ENCODE measurements at places on chromosomes 3 and 15. TPM values are rescaled to one million over a fixed set of nuclear protein-coding genes. Genes with fewer than 3 reads are reported as not detected.

Gene ATP13A4
- total RNA-seq, result 8.1 TPM

Gene UROC1
- not detected for total RNA-seq

Gene KY
- total RNA-seq, result not detected

Gene SI
- total RNA-seq, result 2.0 TPM

Gene LRRC2
- total RNA-seq, result not detected

Gene RAB27A
- total RNA-seq, result 14.0 TPM

Gene C3orf22
- 0.44 TPM for total RNA-seq

Gene SLC24A5
- total RNA-seq, result not detected

Gene DOCK3
- 10.0 TPM for total RNA-seq

DNA sequence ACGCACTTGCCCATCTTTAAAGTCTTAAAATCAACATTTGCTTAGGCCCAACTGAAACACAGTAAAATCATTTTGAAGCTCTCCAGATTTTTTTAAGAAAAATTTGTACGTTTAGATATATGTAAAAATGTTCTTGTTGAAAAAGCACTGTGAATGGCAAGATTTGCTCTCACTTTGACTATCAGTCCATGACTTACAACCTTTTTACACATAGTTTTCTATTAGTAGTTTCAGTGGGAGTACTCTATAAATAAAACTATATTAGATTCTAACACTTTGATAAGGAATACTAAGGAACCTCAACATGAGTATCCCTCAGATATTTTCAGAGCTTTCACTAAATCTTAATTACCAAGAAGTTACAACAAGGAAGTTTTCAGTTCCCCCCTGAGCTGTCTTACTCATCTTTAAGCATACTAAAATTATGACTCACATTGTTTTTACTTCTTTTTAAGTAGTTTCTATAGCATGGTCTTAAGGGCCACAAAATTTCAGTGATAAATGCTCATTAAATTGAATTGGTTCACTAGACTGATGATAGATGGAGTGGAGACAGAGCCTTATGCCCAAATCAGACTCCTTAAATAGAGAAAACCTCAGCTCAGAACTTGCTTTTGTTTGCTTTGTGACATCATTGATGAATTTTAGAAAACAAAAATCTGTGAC lies 31.6 kb upstream of the RAP2B start:
- no peak for DNase-seq

DNA sequence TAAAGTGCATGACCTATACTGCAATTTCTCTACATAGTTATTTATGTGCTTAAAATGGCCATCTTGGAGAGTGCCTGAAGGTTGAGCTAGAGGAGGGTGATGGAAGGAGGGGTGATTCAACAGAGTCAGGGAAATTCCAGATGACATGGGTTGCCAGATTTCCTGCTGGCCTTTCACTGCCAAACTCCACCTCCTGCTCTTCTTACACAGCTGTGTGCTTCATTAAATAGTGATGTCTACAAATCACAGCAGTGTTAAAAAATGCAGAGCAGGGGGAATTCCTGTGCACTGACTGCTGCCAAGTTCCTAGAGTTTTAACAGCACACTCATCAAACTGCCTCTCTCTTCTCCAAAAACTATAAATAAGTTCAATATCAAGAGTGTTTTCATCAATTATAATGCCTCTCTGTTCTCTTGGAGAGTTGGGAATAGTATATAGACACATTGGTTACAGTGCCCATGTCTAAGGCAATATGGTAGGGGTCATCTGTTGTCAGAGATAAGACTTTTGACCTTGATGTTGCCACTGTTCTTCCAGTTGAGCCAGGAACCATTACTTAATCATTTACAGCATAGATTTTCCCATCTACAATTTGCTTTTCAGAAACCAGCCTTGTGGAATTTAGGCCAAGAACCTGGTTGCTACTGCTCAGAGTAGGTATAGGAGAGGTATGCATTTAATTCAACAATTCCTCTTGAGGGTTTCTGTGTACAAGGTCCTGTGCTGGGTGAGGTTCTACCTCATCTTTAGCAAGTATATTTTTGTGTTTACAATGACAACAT lies 79.6 kb downstream of the TP63 start:
- no peak for DNase-seq

- no peak for DNase-seq
Measured at GRCh38 chr3:179181021-179181472, 32.9 kb downstream of the PIK3CA start.

DNA sequence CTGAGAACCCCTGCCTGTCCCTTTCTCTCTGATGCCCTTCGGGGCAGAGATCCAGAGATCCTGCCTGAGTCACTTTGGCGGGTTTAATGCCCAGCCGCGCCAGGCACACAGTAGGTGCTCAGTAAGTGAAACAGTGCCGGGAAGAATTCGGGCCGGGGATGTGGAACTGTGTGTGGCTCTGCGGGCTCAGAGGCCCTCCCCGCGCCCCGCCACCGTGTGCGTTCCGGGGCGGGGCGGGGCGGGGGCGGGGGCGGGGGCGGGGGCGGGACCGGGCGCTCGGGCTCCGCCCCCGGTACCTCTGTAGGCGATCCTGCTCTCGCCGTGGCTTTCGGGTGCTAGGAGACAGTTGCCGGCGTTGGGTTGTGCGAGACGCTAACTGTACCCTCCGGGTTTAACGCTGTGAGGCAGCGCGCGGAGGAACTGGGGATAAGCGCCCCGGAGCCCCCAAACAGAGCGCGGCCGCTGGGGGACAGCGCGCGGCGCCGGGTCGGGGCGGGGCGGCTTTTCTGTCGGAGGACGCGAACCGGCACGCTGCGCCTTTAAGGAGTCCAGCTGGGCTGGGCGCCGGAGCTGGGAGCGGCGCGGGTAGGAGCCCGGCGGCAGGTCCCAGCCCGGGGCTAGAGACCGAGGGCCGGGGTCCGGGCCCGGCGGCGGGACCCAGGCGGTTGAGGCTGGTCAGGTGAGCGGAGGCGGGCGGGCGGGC lies at the start of gene ABHD6:
ABHD6 (plus strand) TSS at position 555 of the 703 bp plus-strand sequence. CDS start 18,795 bp downstream, outside the sequence.
- DNase-seq, result peak; percentile 69

DNA sequence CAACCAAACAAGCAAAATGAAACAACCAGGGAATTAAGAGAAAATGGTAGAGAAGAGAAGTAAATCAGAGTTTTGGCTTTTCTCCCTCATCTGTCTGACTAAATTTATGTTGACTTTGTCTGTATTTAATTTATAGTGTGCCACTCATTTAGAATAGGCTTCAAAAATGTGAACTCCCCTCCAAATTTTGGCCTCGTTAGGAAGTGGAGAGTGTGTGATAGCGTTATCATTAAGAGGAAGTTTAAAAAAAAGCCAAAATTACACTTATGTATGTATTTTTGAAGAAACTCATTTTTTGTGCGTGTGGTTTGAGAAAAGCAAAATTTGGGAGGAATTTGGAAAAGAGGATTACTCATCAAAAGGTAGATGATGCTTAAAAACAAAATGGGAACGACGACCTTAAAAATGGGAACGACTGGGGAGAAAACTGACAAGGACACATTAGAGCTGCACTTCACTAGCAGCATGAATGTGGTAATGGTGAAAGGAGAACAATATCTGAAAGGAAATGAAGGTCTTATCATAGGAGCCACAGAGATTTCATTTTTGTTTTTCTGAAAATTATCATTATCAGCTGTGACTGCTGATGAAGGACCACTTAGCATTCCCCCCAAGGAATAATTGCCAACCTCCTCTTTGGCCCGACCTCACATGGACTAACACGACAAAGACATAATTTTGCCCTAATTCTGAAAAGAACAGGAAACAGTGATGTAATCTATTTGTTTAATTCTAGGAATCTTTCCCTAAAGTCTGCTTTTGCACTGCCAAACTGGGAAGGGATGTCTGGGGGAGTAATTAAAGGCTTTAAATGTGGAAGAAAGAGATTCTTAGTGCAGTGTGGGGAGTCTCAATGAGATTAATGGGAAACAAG lies 163.2 kb upstream of the P2RY1 start:
- no peak for DNase-seq

- peak; percentile 82 for DNase-seq
Measured at GRCh38 chr15:96330450-96331143, at the start of gene NR2F2. Gene NR2F2, plus strand, starts transcription at chr15:96330700. Its CDS starts 1,406 bp downstream, at chr15:96332106.

DNA sequence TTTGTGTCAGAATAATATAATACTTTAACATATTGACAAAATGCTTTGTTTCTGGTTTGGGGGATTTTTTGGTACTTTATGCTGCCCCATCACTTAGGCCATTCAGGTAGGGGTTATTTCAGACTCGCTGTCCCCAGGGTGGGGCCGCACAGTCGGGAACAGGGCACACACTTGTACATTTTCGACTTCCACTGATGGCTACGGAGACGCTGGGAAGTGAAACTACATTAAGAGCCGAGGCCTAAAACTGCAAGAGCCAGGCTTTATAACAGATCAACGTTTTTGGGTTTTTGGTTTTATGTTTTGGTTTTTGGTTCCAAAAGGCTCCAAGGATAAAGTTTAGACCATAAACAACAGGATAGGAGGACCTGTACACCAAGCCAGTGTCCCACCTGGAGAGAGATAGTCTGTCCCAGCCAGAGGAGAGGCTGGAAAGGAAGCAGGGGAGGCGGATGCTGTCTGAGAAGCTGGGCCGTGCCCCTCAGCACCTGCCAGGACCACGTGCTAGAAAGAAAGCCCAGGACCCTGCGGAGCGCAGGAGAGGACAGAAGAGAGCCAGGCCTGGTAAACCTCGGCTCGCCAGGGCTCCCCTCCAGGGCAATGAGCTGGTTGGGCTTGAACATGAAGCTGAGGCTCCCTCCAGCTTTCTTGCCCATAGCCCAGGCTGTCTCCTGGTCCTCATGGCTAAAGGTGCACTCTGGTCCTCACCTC lies 111.7 kb downstream of the CHSY1 start:
- no peak for DNase-seq

- DNase-seq, result no peak
Measured at GRCh38 chr3:125322166-125322565, 53.0 kb downstream of the ZNF148 start.

- DNase-seq, result no peak
Measured at GRCh38 chr3:65284961-65285360, 597.2 kb upstream of the ADAMTS9 start.

GRCh38 chr3:44902628-44903027 lies 28.2 kb downstream of the TGM4 start:
- no peak for DNase-seq

GRCh38 chr3:194246709-194247349 lies 104.3 kb downstream of the CPN2 start:
- DNase-seq, result no peak

DNA sequence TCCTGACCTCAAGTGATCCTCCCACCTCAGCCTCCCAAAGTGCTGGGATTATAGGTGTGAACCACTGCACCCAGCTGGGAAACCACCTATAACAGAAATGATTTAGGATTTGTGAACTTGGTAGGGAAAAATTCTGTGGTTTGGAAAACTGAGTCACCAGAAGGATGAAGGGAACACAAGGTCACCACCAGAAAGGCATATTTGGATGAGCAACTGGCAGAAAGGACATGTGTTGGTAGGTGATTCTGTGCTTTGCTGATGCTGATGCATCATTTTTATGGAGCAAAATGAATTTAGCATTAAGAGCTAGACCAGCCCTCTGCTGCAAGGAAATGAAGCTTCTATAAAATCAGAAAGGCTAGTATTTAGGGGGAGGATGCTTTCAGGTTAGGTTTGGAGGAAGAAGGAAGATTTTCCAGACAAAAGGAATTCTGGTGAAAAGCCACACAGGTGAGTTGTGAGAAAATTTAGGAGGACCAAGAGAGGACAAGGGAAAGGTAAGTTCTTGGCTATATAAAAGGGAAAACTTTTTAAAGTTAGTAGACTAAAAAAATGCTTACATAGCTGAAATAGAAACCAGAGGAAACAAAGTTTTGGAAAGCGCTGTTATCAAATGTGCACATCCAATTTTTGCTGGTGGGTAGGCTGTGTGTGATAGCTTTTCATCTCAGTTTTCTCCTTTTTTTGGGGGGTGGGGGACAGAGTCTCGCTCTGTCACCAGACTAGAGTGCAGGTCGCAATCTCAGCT lies 3.6 kb downstream of the PXK start:
- DNase-seq, result no peak

- no peak for DNase-seq
Measured at GRCh38 chr15:85443046-85443445, 62.6 kb downstream of the AKAP13 start.

DNA sequence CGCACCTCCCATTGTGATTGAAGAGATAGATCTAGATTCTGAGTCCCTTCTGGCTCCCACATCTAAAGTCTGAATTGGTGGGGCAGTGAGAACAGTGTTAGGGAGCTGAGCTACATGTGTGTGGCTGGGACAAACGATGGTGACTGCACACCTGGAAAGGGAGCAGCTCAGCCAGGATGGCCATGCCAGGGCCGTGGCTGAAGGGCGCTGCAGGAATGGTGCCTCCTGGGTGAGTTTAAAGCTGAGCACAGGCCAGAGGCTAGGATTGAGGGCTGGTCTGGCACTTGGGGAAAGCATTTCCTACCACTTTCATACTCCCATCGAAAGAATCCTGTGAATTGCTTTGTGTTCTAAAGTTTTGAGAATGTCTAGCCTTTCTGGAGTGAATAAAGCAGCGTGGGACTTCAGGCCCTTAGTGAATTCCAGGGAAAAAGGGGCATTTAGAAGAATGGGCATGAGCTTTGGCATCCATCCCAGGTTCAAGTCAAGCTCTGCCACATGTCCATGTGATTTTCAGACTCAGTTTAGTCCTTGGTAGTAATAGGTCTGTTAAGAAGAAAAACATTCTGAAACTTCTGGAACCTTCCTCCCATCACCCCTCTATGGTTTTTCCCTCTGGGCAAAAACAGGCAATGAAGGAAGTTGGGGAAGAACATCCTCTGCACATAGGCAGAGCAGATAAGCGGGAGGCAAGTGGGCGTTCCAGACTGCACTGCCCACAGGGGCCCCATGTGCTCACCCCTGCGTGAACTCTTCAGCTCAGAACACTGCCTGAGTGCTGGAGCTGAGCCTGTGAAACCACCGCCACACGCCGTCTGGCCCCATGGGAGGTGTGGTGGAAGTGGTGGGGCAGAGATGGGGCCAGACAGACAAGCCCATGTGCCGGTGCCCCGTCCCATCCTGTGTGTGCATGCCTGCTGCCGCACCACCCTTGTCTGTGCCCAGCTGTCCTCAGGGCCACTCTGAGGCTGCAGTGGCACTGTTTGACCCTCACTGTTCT lies 12.9 kb upstream of the CPNE9 start:
- no peak for DNase-seq

GRCh38 chr3:44892689-44893088 lies 18.3 kb downstream of the TGM4 start:
- no peak for DNase-seq

- no peak for DNase-seq
Measured at GRCh38 chr3:142987080-142987700, 14.2 kb upstream of the U2SURP start.

DNA sequence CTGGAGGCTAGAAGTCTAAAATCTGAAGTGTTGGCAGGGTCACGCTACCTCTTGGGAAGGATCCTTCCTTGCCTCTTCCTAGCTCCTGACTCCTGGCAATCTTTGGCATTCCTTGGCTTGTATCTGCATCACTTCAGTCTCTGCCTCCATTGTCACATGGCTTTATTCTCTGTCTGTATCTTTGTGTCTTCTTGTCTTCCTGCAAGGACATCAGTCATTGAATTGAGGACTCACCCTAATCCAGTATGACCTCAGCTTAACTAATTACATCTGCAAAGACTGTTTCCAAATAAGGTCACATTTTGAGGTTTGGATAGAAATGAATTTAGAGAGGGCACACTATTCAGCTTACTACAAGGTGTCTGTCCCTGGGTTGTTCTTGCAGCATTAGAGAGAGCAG lies 31.1 kb upstream of the UTS2B start:
- no peak for DNase-seq

GRCh38 chr3:69871868-69872267 lies 127.7 kb upstream of the SAMMSON start:
- DNase-seq, result no peak
